ENCODE measurements at places on chromosomes 2 and 18. TPM values are rescaled to one million over a fixed set of nuclear protein-coding genes. Genes with fewer than 3 reads are reported as not detected.

Gene GPR75
- 1.2 TPM for total RNA-seq

Gene FAM110C
- total RNA-seq: 0.40 TPM

Gene PLGLB1
- total RNA-seq: 0.44 TPM

Gene IL18R1
- total RNA-seq: 1.0 TPM

Gene PDCD1
- total RNA-seq: 0.02 TPM

Gene IL36G
- not detected for total RNA-seq

Gene DSC3
- total RNA-seq: 1.1 TPM
